Mucosa of descending colon (tissue), 3 donors: ENCODE measurements at places on chromosomes 4 and X. TPM values are rescaled to one million over a fixed set of nuclear protein-coding genes. Genes with fewer than 3 reads are reported as not detected.

- DNase-seq: no peak
Observed at GRCh38 chr4:34245276-34245675, 1999.0 kb downstream of the ARAP2 start.

GRCh38 chr4:69818060-69818639 is 41.8 kb downstream of the SULT1E1 start:
- no peak for DNase-seq

GRCh38 chr4:169295822-169296221 is 25.1 kb upstream of the SH3RF1 start:
- DNase-seq: no peak

GRCh38 chr4:38482696-38483095 is 181.3 kb upstream of the KLF3 start:
- no peak for DNase-seq

DNA sequence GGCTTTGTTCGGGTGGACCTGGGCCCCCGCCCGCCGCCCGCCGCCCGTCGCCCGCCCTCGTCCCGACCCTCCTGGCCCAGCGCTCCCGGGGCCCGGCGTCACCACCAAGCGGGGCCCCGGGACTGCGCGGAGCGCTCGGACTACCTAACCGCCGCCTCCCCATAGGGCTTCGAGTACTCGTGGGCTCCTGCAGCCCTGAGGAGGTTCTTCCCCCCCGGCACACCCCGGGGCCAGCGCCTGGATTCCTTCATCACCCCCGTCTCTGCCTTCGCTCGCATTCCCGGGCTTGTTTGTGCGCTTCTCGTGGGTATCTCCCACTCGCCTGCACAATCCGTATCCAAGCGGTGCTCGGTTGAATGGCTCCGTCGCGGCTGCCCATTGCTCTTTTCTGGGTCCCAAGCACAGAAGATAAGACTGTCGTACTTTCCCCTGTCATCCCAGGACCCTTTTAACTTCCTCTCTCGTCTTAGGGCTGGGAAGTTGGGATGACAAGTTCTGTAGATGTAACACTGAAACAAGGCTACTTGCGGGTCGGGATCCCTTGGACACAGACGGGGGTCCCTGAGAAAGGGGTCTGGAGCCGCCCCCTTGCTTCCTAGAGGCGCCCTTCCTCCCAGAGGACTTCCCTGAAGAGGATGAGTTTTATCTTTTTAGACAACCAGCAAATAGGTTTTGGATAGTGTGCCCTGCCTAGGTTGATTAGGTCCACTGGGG is 565 bp downstream of the MOB1B start:
- DNase-seq: no peak

DNA sequence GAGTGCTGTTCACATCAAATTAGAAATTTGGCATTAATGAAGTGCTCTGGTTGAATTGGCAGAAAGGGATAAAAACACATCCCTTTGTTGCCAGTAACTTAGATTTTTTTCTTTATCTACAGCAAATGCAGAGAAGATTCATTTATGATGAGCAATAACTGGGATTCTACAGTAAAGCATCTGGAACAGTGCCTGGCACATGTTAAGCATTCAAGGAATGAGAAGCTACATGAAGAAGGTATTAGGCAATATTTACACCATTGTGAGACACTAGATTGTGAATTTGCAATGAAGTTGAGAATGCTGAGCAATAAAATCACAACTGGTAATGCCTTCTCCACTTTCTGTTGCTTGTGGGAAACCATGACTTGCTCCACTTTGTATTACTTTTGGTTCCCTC is 33.5 kb downstream of the PCDH19 start:
- no peak for DNase-seq

DNA sequence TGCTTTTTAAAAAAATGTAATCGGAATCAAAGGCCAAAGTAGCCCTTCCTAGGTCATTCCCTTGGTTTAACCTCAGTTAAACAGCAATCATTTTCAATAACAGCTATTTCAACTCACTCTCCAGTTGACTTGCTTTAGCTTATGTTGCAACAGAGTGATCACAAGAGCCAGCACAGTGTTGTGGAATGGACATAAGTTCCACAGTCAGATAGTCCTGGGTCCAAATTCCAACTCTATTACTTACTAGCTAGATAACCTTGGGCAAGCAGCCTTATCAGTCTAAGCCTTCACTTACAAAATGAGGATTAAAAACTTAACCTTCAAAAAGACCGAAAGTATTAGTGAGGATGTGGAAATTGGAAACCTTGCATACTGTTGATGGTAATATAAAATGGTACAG is 9.2 kb upstream of the GPC3 start:
- no peak for DNase-seq

- DNase-seq: no peak
Observed at GRCh38 chr4:89997171-89997704, 102.6 kb downstream of the MMRN1 start.

DNA sequence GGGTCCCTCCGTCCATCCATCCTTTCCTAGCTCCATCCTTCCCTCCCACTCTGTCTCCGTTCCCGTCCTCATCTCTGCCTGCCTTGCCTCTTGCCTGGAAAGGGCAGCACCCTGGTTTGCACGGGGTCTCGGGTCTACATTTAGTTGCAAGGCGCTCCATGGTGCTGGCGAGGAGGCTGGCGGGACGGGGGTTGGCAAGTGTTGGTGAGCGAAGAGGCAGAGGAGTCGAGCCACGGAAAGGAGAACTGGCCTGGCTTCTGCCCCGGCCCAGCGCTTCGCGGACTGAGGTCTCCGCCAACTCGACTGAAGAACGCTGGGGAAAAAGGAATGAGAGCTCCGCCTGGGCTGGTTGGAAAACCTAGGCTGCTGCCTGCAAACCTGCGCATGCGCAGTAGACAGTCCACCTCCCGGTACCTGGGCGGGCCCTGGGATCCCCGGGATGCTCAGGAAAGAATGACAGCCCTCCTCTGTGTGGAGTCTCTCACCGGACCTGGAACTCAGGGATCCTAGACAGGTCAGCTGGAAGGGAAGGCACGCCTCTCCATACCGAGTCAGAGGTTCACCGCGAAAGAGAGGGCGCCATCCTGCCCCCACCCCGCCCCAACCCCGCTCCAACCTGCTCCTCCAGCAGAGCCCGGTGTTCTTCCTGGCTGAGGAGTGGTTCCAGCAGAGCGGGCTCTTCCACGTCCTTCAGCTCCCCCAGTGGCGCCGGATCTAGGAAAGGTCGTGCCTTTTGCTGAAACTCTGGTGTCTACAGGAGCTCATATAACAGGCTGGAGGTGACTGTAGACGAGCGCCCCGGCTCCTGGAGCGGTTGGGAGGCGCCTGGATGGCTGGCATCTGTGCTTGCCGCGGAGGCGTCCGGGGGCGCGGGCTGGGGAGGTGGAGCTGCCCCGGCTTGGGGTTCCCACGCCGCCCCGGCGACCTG is 6.0 kb downstream of the FRG2 start:
- no peak for DNase-seq

- DNase-seq: no peak
Observed at GRCh38 chr4:81632581-81633299, 161.0 kb upstream of the RASGEF1B start.

DNA sequence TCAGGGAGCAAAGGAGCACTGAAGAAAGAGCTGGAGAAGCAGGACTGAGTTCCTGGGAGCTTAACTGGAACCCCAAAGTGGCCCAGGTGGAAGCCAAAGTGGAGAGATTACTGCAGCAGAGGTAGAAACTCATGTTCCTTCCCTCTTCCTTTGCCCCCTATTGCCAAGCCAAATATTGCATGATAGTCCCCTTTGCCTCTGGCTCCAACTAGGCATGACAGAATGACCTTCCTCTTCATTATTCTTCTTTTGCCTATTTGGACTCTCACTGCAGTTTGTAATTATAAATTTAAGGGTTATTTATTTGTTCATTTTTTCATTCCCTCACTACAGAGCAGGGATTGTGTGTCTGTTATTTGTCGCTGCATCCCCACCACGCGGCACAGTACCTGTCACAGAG is 22.1 kb upstream of the SPANXB1 start:
- DNase-seq: no peak

DNA sequence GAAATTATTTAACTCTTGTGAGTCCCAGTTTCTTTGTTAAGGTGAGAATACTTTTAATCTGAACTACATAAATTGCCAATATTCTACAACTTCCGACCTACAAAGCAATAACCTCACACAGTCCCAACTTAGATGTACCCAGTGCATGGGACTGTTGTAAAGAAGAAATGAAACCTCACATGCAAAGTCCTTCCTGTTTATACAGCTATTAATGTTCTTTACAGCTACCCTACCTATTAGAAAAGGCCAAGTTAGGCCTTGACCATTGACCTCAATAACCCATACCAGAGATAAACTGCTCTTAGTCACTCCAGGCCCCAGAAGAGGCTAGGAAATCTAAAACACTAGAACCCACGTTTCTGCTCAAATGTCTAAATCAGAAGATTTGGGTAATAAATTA is 920.1 kb upstream of the TENM3 start:
- DNase-seq: no peak

DNA sequence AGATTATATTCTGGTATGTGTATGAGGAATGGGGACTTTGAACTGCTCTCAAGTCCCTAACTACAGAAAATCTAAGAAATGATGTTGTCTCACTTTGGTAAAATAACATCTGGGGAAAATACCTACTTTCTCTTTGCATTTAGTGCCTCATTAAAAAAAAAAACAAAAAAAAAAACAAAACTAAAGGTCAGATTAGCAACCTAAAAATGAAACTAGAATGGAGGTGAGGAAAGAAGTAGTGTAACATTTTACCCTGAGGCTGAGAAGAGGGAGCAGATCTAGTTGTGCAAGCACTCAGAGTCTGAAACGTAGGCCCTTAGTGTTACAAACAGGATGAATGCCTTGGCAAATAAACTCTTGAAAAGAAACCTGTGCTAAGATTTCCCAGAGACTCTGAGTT is 56.0 kb downstream of the VGLL1 start:
- no peak for DNase-seq

DNA sequence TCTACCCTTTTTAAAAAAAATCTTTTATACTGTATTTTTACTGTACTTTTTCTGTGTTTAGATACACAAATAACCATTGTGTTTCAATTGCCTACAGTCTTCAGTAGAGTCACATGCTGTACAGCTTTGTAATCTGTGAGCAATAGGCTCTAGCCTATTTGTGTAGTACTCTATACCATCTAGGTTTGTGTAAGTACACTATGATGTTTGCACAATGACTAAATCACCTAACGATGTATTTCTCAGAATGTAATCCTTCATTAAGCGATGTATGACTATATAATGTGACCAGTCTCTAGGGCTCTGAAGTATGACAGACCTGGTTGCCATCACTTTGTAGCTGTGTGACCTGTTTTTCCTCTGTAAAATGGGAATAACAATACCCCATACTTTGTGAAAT is 14.2 kb upstream of the DCAF4L1 start:
- no peak for DNase-seq

- DNase-seq: no peak
Observed at GRCh38 chr4:168781926-168782325, 228.1 kb downstream of the CBR4 start.

DNA sequence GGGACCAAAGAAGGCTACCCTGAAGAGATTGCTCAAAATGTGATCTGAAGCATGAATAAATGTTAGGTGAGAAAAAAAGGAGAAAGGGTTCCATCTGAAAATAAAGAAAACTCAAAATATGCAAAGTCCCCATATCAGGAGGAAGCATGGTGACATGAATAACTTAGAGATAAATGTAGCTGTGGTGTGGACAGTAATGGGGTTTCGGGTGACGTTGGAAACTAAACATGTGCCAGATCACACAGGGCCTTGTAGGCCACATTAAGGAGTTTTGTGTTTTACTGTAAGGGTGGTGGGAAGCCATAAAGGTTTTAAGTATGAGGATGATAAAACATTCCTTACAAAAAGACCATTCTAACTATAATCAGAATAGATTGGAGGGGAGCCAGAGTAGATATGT is 40.3 kb upstream of the ACSL4 start:
- DNase-seq: no peak

- no peak for DNase-seq
Observed at GRCh38 chrX:123920105-123920785, 41.3 kb upstream of the STAG2 start.

DNA sequence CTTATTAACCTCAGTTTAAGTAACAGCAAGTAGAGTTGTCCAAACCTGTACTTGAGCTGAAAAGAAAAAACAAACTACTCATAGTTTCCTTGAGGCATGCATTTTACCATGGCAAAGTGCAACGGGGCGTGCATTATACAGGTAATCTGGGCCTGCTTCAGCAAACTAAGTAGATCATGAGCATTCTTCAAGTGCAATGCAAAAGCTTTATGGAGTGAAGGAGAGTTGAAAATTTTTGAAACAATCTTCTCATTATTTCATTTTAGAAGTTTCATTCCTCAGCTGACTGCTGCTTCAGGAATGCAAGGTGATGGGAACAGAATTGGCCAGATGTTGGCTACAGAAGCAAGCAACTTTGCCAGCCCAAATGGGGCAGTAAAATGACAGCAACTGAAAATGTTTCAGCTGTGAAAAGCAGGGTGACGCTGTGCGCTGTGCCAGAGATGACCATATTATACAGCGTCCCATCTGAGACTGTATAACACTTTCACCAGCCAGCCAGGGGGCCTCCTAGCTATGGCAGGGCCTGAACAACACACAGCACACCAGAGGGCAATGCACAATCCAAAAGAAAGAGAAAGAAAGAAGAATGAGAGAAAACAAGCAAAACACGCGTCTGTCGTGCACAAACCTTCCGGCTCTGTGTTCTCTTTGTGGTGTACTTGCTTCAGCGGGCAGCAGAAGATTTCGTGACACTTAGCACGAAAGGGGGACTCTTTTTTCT is 145.5 kb upstream of the FGF13 start:
- no peak for DNase-seq

DNA sequence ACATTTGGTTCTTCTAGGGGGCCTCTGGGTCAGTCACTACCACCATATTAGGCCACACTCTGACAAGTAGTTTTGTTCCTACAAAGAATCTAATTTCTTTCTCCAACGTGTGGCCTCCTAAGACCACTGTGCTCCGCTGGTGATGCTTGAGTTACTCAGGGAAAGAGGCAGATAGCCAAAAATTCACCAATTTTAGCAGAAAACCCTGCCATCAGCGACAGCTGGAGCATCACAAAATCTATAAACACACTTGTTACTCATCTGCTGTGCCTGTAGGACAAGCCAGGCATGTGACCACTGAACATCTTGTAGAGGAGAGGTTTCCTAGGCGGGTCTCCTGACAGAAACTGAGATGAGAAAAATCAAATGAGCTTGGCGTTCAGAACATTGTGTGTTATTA is 105.4 kb downstream of the SYNPO2 start:
- DNase-seq: no peak

Gene ATP1B4
- not detected for total RNA-seq

Gene DMRTC1
- total RNA-seq: not detected

Gene VCX3B
- not detected for total RNA-seq

Gene TNIP3
- total RNA-seq: 0.38 TPM

Gene CT45A2
- not detected for total RNA-seq

Gene RIPPLY1
- total RNA-seq: not detected

Gene USP17L28
- not detected for total RNA-seq

Gene CHST7
- total RNA-seq: 2.7 TPM

Gene PCDH7
- 4.5 TPM for total RNA-seq

Gene RXFP1
- total RNA-seq: not detected

Gene MAGEE1
- 0.32 TPM for total RNA-seq

Gene KLKB1
- 1.5 TPM for total RNA-seq

Gene FAM236B
- total RNA-seq: not detected
